ENCODE measurements at places on chromosomes 1 and 21. TPM values are rescaled to one million over a fixed set of nuclear protein-coding genes. Genes with fewer than 3 reads are reported as not detected.

- no peaks in the 10 kb centered on the region for H3K4me1 ChIP-seq
- no peaks in the 10 kb centered on the region for H3K27me3 ChIP-seq
- DNase-seq, result no peak
- no peak overlapping the region for H3K27ac ChIP-seq
- H3K36me3 ChIP-seq, result no peaks in the 10 kb centered on the region
Measured at GRCh38 chr1:174289644-174290310, 130.5 kb downstream of the RABGAP1L start.

Gene RNU1-2
- not detected for polyA plus RNA-seq

Gene PLXNA2
- 0.80 TPM for polyA plus RNA-seq

Gene DNAH14
- 7.5 TPM for polyA plus RNA-seq

Gene THEM5
- polyA plus RNA-seq, result not detected

Gene LRRC39
- 0.54 TPM for polyA plus RNA-seq

Gene COL8A2
- polyA plus RNA-seq, result 2.9 TPM

DNA sequence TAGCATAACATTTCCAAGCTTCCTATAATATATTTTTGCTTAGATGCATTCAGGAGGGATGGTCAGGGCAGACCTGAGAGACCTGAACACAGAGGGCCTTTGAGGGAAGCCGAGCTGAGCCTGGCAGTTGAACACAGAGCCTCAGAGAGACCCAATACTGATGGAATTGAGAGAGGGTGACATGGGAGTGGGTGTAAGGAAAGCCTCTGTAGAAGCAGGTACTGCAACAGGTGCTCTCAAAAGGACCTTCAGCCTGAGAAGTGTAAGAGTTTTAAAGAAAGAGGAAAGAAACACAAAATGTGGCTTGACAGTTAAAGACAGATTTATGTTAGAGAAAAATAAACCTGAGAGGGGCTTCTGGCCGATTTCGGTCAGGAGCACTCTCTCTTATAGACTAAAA lies 73.9 kb upstream of the PGBD5 start:
- DNase-seq, result no peak
- no peaks in the 10 kb centered on the region for H3K4me1 ChIP-seq

Gene RXFP4
- polyA plus RNA-seq, result not detected

GRCh38 chr1:177703888-177704446 lies 265.9 kb downstream of the SEC16B start:
- H3K4me3 ChIP-seq, result no peak overlapping the region
- no peak for DNase-seq
- H3K36me3 ChIP-seq, result no peaks in the 10 kb centered on the region

Gene OVAAL
- not detected for polyA plus RNA-seq

DNA sequence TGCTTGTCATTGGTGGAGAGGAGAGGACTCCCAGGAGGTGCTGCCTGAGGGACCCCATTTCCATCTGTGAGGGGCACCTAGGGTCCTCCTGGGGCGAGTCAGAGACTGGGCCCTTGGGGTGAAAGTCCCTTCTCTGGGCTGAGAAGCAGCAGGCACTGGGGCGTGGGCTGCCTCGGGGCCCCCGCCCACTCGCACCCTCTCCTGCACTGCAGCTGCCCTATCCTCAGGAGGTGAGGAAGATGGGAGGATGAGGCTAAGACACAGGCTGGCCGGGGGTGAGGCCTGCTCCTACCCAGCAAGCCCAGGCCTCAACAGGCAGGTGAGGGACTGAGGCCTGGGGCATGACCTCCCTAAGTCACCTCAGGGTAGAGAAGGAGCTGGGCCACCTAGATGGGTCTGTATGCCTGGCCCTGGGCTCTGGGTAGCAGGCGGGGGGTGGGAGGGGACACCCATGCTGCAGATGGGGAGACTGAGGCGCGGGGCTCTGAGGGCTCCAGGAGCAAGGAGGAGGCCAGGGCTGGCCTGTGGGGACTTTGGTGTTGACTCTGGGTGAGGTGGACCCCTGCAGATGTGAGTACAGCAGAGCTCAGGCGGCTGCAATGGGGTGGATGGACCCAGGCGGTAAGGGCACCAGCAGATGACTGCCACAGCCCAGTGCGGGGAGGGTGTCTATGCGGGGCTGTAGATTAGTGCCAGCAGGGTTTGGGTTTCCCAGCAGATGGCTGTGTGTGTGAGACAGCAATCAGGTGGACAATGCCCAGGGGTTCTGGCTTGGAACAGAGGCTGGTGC lies 10.4 kb upstream of the ZNF669 start:
- H3K4me3 ChIP-seq, result no peak overlapping the region
- H3K27me3 ChIP-seq, result no peaks in the 10 kb centered on the region
- H3K36me3 ChIP-seq, result no peaks in the 10 kb centered on the region
- no peak for DNase-seq

DNA sequence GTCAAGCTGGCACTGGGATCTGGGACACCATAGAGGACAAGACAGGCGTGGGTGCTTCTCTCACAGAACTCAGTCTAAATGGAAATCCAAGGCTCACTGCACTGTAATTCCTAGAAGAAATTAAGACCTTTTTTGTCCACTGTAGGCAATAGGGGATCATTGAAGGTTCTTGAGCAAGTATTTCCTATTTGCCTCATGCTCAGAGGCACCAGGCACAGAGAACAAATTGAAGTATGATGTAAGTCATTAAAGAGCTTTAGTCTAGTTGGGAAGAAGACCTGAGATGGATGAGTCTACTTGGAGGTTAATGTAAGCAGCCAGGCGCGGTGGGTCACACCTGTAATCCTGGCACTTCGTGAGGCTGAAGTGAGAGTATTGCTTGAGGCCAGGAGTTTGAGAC lies 34.6 kb downstream of the EIF2D start:
- no peaks in the 10 kb centered on the region for H3K4me1 ChIP-seq
- H3K36me3 ChIP-seq, result no peaks in the 10 kb centered on the region
- H3K4me3 ChIP-seq, result no peak overlapping the region
- H3K27me3 ChIP-seq, result no peaks in the 10 kb centered on the region

DNA sequence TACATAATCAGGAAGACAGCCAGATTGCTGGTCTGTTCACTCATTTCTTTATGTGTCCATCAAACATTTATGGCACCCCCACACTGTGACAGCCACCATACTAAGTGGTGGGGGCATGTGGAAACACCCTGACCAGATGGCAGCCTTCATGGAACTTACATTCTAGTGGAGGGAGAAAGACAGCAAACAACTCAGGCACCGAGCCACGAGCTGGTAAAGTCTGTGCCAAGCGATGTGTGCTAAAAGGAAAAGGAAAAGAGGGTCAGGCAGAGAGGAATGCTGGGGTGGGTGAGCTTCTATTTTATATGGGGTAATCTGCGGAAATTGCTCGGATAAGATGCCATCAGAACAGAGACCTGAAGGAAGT lies 33.2 kb upstream of the CD2 start:
- no peaks in the 10 kb centered on the region for H3K4me1 ChIP-seq
- no peak overlapping the region for H3K27ac ChIP-seq
- peaks cover under 1% of the 10 kb centered on the region for H3K27me3 ChIP-seq
- no peak for DNase-seq
- H3K36me3 ChIP-seq, result no peaks in the 10 kb centered on the region

Gene ESRRG
- polyA plus RNA-seq, result 0.17 TPM

Data from fibroblast of lung (primary cell).